HFFc6 (cell line): ENCODE measurements at places on chromosomes 2 and 18. TPM values are rescaled to one million over a fixed set of nuclear protein-coding genes. Genes with fewer than 3 reads are reported as not detected.

The NGEF gene
- total RNA-seq = 0.10 TPM in 1 of 3 replicates, not detected in the others

- DNase-seq = no peak
Observed at GRCh38 chr2:174694196-174694878, 69.9 kb downstream of the CHRNA1 start.

DNA sequence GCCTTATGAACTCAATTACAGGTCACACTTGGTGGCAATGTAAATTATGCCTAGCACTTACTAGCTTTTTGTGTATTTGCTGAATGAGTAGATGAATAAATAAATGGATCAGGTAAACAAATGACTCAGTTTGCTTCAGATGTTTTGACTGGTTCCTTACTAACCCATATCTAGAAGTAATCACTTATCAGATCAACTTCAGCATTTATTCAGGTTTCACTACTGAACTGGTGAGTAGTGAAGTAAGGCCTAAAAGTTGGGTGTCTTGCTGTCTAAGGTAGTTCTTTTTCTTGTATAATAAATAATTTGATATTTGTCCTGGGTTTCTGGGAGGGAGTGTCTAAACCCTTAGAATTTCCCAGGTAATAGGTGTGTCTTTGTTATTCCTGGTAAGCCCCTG is 205.0 kb downstream of the UXS1 start:
- no peak for DNase-seq

GRCh38 chr2:24046930-24047702 is at the start of gene WDCP:
Gene WDCP (minus strand): TSS chr2:24047391. CDS start chr2:24039494, 7,897 bp downstream.
- peak; percentile 99 for DNase-seq

GRCh38 chr18:57023275-57023882 is 123.5 kb upstream of the BOD1L2 start:
- no peak for DNase-seq
